ENCODE measurements at places on chromosomes 7 and 10.

GRCh38 chr10:58513188-58514110, 777 bp downstream of the BICC1 start:
- DNase-seq, result no peak

DNA sequence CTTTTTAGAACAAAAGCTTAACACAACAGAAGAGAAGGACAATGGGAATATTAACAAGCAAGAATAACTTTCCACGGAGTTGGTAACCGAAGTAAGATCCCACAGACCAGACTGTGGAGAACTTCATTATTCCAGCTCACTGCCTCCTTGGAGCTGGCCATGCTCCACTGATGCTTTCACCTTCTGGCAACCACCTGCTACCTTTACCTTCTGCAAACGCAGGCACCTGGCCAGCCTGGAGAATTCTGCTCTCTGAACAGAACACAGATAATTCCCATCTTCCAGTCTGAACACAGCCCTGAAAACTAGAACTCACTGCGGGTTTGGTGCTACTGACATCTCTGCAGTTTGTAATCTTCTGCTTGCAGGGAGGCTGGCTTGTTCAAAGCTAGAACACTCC, 66.5 kb downstream of the JAZF1 start:
- no peak for DNase-seq

DNA sequence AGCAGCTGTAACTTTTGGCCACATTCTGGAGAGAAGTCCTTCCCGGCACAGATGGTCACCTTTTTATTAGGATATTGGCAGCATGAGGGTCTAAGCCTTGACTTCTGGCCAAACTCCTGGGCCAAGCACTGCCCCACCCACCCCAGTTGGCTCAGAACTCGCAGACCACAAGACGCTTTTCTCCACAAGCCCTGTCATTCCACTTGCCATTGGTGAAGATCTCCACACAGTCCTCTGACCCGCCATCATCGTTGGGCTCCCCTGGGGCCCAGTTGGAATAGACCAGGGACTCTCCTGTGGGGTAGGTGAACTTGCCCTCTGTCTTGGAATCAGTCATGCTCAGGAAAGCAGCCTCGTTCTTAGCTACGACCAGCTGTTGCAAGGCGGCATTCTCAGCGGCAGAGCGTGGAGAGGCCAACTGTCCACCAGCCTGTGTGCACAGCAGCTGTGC, 11.2 kb downstream of the SFTPD start:
- no peak for DNase-seq

DNA sequence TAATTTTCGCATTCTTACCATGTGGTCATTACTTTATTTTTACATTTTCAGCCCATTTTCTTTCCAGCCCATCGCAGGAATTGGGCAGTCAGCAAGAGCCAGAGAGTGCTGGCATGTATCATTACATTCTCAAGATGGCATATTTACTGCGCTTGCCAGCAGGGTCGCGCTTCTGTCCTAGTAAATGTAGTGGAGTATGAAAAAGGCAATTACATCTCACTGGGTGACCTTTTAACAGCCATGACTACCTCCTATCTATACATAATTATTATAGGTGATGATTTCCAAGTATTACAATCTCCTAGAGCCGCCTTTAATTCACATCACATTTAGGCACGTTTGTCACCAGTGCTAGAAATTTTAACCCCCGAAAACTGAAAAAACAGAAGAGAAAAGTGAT, 433.7 kb upstream of the MGMT start:
- DNase-seq, result no peak

- no peak for DNase-seq
These were observed 65.9 kb upstream of the MEOX2 start for GRCh38 chr7:15752377-15752776.

- no peak for DNase-seq
These were observed 113.2 kb upstream of the ANKRD1 start for GRCh38 chr10:91034042-91034441.

GRCh38 chr7:99305473-99306260, 20.0 kb upstream of the ARPC1A start:
- no peak for DNase-seq

DNA sequence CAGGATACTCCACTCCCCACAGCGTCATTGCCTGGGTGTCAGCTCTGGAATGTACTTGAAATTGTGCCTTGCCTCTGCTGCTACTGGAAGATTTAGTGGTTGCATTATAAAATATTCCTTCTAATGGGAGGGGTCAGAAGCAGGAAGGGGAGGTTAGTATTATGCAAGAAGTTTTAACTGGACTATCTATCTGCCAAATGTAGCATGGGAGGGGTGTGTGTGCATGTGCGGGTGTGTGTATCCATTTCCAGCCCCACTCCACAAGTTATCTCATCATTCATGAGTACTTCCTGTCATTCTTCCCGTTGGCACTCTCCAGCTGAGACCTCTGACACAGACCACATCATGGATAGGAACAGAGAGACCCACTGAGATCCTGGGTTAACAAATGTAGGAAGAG, 13.4 kb downstream of the MBL2 start:
- DNase-seq, result no peak

DNA sequence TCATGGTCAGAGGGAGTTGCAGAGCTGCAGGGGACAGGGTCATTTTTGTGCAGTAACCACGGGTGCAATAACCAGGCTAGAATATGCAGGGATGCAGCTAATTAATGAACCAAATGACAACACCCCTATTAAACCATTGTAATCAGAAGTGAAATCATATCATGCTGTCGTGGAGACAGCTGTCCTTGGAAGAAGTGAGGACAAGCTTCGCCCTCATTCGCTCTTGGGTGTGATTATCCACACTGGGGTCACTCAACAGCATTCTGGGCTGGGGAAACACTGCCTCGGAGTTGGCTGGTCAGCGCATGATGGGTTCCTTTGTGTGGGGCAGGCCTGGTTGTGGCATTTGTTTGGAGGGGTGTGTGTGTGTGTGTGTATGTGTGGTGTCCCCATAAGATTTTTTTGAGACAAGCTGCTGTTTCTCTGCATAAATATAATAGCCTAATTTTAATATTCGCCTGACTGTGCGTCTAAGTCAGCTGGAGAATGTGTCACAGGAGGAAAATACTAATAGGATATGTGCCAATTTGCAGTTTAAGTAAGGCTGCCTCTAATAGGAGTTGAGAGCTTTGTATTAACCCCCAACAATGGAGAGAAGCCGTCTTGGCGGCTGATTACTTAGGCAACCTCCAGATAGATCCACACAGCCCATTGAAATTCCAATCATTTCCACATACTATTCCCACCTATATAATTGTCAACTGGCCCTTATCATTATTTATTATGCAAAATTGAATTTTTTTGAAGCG, 149.4 kb downstream of the DNAJB6 start:
- no peak for DNase-seq

DNA sequence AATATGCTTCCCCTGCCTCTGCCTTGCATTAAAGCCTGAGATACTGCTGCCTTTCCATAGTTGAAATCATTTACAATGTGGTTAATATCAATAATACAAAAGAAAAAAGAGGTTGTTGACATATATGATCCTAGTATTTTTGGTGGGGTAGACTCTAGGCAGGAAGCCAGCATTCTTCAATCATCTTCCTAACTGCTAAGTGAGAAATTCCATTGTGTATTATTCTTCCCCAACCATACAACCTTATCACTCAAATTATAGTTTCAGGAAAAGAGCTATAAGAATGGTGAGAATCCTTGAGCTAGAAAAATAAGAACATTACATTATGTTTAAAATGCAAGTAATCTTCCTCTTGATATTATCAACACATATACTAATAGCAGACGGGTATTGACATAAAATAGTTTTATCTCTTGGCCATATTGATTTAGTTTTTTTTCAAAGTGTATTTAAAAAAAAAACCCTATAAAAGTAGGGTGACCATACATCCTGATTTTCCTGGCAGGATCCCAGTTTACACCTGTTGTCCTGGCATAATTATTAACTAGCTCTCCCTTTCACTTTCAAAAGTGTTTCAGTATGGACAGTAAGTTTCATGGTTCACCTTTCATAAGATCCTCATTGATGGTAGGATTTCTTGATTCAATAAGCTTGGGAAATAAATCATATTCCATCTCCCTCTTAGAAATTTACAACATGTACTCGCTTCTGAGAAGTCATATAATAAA, 33.4 kb upstream of the WASL start:
- DNase-seq, result no peak

GRCh38 chr7:5666361-5666760, 115.1 kb downstream of the RNF216 start:
- DNase-seq, result no peak

DNA sequence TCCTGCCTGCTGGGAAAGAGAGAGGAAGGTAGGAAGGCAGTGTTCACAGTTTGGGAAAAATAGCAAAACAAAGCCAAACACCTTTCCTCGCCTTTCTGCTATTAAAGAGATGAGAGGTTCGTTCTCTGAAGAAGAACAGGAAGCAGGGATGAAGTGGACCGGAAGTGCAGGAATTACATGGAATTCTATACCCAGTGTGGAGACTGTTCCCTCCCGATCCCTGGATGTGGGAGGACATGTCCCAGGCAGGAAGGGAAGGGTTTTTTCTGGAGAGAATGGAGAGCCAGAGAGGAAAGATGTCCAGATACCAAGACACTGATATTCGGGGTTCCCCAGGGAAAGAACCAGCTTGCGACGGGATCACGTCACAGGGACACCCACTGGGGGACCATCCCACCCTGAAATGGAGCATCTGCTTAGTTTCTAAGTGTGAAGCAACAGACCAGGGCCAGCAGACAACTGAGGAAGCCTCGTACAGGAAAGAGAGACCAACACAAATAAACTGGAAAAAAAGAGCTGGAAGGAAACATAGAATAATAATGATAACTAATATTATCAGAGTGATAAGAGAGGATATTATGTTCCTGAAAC, 187.6 kb downstream of the PRPF18 start:
- no peak for DNase-seq

DNA sequence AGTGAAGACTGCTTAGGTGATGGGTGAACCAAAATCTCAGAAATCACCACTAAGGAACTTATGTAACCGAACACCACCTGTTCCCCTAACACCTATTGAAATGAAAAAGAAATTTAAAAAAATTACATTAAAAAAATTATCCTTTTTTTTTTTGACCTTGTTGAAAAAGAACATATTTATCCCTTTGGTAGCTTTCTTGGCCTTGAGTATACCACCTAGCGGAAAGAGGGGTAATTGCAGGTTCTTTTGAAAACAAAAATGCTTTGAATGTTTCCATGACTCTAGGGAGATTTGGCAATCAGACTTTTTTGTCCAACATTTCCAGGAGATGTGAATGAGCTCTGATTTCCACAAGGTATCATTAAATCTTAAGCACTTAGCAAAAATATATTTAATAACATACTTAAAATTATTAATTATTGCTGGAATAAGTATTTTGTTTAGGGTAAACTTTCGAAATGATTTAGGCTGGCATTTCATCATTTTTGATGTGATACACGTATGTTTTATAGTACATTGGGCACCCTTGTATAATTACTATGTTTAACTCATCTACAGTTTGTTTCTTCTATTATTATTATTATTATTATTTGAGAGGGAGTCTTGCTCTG, 47.0 kb upstream of the ELMO1 start:
- DNase-seq, result no peak

GRCh38 chr10:77030974-77031373, 606.6 kb downstream of the KCNMA1 start:
- DNase-seq, result no peak

- DNase-seq, result no peak
These were observed 325.9 kb upstream of the PODXL start for GRCh38 chr7:131882321-131882720.

DNA sequence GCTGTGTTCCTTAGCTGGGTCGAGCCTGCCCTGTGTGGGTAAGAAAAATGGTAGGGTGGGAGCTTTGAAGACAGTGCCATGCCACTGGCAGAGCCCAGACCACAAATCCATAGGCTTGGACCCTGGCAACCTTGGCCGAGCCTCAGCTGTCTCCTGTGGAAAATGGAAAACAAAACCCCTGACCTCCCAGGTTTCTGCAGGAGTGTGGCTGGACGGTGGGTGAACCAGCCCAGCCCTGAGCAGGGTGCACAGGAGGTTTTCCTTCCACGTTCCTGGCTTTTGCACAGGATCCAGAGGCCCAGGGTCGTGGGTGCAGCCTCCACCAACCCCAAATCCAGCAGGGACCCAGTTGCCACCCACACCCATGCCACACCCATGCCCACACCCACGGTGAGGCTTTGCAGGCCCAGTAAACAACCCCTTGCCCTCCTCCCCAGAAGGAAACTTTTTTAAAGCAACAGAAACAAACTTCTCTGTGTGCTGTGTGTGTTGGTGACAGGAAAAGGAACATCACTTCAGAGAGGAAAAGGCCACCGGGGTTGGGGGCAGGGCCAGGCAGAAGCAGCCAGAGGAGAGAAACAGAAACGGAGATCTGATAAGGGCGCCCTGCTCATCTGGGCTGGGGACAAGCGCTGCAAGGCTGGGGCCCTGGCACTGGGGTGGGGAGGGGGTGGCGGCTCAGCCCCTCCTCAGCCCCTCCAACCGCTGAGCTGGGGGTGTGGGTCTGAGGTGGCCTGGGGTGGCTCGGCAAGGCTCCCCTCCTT, 20.7 kb upstream of the ZMIZ1 start:
- DNase-seq, result no peak

DNA sequence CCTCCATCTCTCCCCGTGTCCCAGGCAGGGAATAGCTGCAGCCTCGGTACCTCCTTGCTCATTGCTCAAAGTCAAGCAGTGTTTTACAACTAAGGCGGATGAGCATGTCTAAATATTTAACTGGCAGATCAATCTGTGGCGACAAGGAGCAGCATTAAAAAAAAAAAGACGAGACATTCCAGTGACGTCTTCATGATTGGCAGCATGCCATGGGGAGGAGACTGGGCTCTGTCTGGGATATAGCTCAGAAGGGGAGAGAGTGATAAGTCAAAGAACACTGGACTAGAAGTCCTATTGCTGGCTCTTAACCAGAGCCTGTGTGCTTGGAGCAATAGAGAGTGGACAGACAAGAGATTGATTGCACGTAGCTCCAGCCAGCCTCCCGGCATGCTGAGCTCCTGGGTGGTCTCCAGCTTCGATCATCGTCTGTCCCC, 287.5 kb upstream of the PODXL start:
- no peak for DNase-seq

DNA sequence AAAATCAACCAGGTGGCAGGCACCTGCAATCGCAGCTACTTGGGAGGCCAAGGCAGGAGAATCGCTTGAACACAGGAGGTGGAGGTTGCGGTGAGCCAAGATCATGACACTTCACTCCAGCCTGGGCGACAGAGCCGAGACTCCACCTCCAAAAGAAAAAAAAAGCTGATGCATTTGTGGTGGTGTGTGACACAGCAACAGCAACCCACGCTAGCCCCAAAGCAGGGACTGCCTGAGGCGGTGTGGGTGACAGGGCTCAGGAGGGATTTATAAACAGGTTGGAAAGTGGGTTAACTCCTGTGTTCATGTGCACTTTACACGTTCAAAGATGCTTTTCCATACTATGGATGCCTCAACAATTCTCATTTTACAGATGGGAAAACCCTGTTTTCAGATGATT, 395.9 kb upstream of the PODXL start:
- no peak for DNase-seq

DNA sequence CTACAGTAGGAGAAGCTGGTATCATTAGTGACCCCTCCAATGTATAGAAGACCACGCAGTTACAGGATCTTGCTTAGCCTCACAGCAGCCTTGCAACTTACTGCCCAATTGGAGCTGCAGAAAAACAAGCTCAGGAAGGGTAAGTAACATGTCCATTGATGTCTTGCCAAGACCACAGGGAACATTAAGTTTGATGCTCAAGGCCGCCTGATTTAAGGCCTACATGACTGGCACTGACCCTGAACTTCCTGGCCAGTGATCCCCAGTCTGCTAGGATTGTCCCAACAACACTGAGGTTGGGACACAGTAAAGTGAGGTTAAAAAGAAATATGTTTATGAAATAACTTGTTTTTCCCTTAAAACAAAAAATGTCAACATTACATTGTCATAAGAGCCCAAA, 6.8 kb upstream of the GDF2 start:
- no peak for DNase-seq

GRCh38 chr10:133182791-133183645, 23.0 kb downstream of the KNDC1 start:
- no peak for DNase-seq

All from iPS DF 6.9 (cell line).